ENCODE measurements at places on chromosomes 3 and 15.

- no peak for DNase-seq
Measured at GRCh38 chr15:65101411-65101890, 13.5 kb downstream of the UBAP1L start.

GRCh38 chr3:195774917-195775316, 36.8 kb downstream of the MUC4 start:
- DNase-seq: no peak

DNA sequence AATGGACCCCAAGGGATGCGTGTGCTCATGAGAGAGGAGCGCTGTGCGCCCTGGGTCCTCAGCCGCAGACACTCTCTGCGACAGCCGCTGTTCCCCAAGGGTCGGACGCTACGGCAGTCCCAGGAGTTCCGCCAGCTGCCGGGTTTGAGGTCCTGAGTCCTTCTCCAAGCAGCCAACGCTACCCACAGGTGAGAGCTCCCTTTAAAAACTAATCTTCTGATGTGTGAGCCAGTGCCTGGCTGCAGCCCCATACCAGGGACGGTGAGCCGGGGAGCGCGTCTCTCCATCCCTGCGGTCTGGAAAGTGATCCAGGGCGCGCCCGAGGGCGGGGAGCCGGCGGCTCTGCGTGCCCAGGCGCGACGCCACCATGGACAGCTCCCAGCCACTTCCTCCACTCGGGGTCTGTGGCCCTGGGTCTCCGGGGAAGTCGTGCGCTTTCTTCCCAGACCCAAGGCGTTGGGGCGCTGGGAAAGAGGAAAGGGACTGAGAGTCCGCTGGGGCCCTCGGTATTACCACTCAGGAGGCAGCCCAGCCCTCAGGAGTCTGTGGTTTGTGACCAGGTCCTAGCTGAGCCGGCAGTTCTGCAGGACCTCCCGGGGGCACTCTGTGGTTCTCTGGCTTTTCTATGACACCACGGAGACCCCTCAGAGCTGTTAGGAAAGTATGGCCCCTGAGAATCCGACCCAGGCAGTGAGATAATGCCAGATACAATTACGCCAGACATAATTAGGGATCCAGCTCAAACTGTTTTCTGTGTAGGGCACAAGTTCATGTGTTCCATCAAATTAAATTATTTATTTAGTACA, 1.4 kb downstream of the CEMIP start:
- DNase-seq: no peak

DNA sequence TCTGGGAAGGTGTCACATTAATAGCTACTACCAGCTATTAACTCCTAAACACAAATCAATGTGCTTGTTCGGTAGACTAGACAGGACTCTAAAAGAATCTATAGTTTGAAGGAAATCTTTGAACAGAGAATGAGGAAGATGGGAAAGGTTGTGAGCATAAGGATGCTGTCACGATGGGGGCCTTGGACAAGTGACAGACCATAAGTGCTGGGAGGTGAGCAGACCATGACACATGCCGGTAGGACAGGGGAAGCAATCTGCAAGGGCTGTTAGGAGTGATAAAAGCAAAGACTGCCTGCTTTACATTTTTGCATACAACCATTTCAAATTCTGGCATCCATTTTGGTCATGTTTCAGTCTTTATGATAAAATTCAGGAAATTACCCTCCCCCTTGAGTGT, 645.8 kb downstream of the ROBO2 start:
- no peak for DNase-seq

DNA sequence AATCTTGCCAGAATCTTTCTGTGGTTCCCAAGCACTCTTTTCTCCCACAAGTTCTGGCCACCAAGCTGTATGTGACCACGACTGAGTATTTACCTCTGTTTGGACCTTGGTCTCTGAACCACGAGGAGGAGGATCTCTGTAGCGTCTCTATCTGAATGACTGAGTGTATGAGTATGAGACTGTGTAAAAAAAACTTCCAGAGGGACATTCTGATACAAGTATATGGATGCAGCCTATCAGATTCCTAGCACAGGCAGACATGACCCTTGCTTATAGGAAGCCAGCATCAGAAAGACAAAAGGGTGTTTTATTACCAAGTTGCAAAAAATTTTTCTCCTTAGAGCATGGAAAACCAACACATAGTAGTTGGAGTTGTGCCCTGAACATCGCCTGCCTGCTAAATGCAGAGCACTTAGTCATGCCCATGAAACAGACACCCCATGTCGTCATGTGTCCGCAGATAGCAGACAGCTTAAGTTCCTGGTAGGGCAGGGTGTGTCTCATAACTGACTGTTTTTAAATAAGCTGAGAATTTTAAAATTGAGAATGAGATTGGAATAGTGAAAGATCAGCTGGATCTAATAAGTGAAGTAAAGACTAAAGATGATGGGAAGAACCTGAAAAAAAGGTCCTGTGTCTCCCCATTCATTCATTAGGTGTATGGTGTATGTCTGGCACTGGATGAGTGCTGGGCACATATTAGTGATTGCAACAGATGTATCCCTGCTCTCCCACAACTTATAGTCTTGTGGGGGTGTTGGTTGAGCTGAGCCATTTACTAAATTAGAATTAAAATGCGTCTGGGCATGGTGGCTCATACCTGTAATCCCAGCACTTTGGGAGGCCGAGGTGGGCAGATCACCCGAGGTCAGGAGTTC, 30.9 kb downstream of the DAG1 start:
- DNase-seq: no peak

DNA sequence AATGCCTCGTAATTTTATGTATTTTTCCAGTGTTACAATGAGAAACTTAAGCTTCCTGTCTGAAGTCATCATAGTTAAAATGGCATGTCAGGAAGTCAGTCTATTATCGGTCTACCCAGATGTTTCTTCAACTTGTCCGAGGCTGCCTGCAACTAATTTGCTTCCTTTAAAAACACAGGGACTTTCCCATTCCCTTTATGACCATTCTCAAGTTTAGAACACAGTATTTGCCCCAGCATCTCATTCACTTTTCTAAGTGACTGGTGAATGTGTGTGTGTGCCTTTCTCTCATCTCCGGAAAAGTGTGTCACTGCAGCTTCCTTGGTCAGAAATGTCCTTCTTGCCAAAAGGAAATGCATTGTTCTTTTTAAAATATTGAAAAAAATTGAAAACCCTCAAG, 466.6 kb downstream of the RAP2B start:
- no peak for DNase-seq

DNA sequence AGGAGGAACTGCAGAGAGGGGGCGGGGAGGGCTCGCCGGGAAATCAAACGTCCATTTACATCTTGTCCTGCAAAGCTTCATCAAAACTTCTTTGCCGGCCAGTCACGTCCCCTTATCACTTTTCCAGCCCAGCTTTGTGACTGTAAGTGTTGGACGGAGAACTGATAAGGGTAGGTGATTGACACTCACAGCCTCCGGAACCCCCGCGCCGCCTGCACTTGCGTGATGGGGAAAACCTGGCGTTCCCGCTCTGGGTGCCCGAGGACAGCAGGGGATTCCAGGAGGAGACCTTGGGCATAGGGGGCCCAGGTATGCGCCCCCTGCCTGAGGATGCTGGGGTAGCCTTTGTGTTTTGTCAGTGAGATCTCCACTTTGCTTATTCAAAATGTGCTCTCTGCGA, 72.8 kb upstream of the ANKRD34C start:
- no peak for DNase-seq

DNA sequence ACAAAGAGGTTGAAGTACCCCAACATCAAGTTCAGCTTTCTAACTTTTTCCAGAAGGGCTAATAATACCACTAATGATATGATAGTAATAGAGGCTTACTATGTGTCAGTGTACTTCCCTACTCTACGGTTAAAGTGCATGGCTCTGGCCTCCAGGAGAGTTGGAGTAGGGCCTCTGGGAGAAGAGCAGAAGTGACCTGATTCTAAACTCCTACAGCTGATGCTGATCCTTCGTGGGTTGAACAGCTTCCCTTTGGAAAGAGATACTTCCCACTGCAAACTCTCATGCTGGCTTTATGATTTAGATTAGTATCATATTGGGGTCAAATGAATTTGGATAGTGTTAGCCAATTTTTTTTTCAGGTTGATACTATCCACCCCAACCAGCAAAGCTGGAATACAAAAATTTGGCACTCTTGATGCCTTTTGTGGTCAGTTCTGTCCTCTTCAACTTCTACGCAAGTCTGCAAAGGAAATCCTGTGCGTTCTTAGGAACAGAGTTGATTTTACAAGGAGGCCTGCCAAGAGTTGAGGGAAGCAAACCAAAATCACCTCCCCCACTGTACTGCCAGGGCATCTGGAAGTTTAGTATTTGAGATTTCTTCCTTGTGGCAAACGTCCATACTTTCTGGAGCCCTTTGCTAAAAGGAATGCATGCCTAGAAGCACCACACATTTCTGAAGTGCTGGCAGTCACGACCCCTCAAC, 17.8 kb downstream of the TMEM212 start:
- no peak for DNase-seq

- no peak for DNase-seq
Measured at GRCh38 chr15:47412136-47412535, 305.2 kb upstream of the SEMA6D start.

- DNase-seq: no peak
Measured at GRCh38 chr15:82849556-82850512, 40.4 kb downstream of the WHAMM start.

DNA sequence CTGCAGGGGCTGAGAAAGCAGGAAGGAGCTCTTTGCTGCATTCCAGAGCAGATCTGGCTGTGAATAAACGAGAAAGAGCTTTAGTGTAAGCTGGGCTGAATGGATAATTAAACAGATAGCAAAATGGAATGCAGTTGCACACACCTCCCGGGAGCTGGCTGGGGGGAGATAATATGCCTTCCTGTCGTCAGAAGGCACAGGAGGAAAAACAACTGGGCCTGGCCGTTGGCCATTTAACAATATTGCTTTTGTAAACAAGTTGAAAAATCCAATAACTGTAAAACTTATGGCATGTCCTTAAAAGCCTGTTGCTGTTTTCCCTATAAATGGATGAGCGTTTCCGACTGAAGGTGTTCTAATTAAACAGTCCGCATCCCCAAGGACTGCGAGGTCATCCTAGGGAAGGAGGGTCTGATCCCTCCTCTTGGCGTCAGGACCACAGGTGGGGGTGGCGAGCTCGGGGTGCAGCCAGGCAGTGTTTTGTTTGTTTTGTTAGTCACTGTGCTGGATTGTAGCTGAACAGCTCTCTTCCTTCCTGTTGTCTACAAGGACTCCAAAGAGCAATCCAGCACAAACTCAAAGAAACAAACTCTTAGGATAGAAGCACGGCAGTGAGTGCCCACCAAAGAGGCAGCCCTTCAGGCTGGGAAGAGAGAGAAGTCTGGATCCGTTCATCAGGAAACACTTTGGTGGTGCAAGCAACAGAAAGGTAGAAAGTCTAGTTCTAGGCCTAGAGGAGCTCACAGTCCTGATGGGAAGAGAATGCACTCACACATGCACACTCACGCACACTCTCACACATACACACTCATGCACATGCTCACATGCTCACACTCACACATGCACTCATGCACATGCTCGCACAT, 133.4 kb upstream of the SMAD3 start:
- DNase-seq: no peak

DNA sequence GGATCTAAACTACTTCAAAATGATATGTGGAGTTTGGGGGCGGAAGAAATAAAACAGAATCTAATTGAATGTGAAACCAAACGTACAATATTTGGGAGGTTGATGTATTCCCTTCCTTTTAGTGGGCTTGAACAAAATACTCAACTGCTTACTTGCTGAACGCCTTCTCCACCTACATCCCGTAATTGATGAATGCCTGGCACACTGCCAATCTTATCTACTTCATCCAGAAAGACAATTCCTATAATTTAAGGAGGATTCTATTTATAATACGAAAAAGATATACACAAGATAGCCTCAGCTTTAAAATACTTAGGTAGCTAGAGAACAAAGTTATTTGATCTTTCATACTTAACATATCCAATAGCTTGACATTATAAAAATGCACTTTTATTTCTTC, 23.1 kb upstream of the PDCD7 start:
- DNase-seq: no peak

- DNase-seq: no peak
Measured at GRCh38 chr3:122786066-122786465, 7.6 kb downstream of the HSPBAP1 start.

GRCh38 chr15:99435877-99436541, 129.8 kb upstream of the MEF2A start:
- no peak for DNase-seq

GRCh38 chr15:32861761-32862160, 144.0 kb downstream of the GREM1 start:
- no peak for DNase-seq

- DNase-seq: no peak
Measured at GRCh38 chr3:21392526-21392925, 358.5 kb downstream of the ZNF385D start.

GRCh38 chr15:71198846-71199245, 83.6 kb downstream of the THSD4 start:
- DNase-seq: no peak

GRCh38 chr15:37098468-37099318, 1.7 kb downstream of the MEIS2 start:
- DNase-seq: no peak

- DNase-seq: no peak
Measured at GRCh38 chr3:178044320-178044719, 491.9 kb upstream of the KCNMB2 start.

DNA sequence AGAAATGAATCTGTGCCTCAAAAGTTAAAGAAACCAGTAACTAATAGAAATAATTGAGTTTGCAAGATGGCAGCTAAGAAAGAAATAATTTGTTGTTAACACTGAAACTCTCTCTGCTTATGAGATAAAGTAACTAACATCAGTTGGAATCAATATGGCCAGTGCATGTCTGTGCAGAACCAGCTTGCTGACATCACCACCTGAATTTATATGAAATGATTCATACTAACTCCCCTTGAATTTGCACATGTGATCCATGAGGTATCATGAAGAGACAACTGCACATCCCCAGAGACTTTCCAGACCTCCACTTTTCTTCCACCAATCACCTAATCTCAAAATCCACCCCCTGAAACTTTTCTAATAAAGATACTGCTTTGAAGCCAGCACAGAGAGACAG, 10.3 kb upstream of the SLC25A38 start:
- no peak for DNase-seq

DNA sequence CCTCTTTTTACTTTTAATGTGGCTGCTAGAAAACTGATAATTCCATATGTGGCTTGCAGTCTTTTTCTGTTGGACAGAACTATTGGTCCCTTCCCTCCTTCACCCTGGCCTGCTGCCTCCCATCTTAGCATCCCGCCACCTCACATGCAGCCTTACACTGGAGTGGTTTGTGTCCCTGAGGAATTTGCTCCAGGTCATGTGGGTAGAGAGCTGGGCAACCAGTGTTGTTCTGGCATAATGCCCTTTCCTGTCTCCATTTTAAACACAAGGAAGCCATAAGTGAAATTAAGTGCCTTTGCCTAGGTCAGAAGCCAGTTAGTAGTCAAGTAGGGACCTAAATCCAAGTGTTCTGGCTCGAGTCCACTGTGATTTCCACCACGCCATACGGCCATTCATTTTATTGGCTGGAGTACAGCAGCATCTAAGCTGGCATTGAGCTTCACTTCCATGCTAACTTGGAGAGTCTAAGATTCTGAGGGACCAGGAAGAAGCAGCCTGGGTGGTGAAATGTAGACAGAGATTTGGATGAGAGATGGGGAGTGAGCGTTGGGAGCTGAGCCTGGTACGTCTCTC, 46.0 kb upstream of the PLXNA1 start:
- DNase-seq: no peak

GRCh38 chr3:196127308-196128040, 45.6 kb upstream of the TFRC start:
- DNase-seq: no peak

Data from stimulated activated CD4-positive, alpha-beta T cell treated with anti-CD3 and anti-CD28 coated beads, Interleukin-1b, Interleukin-23, amount 100 ng/mL, for 1 hour (primary cell).